Suppressor macrophage (primary cell): ENCODE measurements at places on chromosomes 12 and 14.

DNA sequence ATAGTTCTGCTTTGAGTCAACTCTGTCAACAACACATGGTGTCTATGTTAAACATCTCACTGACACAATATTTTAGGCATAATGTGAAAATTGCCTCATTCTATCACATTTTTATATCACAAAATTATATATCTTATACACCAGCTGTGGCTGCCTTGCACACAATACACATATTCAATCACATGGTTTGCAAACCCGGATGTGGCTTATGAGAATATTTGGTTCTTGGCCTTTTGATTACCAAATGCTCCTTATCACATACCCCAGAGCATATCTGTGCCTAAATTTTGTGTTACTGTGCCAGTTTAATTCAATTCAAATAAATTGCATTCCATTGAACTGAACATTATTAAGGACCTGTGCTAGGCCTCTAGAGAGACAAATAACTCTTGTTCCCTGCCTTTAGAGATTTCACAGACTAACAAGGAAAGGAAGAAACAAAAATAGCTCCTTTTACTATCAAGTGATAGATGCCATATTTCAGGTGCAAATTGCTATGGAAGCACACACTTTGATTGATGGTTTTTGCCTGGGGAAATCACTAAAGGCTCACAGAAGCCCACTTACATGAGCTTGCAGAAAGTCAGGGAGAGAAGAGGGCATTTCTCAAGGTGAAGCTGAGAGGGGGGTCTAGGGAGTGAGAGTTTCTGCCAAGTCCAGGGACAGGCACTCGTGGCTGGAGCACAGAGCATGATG is 63.4 kb downstream of the PPP1R36 start:
- no peak for DNase-seq

- DNase-seq, result peak; percentile 59
Measured at GRCh38 chr12:1277905-1278304, 286.9 kb downstream of the ERC1 start.

GRCh38 chr12:105848286-105848685 is 290.5 kb downstream of the NUAK1 start:
- DNase-seq, result no peak

GRCh38 chr14:92527721-92528120 is 14.1 kb downstream of the RIN3 start:
- no peak for DNase-seq

DNA sequence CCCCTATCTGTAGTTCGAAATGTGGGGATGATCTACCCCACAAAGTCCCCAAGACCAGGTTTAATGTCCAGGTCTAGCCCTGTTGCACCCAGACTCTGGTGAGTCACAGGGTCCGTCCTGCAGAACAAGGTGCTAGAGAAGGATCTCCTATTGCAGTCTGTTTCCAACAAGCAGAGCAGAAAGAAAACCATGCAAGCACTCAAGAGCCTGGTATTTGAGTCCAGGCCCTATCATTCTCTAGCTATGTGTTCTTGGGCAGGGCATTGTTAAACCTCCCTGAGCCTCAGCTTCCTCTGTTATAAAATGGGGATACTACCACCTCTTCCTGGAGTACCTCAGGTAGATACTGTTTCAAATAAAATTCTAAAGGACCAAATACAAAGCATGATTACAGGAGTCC is 24.4 kb downstream of the MAP3K9 start:
- no peak for DNase-seq

DNA sequence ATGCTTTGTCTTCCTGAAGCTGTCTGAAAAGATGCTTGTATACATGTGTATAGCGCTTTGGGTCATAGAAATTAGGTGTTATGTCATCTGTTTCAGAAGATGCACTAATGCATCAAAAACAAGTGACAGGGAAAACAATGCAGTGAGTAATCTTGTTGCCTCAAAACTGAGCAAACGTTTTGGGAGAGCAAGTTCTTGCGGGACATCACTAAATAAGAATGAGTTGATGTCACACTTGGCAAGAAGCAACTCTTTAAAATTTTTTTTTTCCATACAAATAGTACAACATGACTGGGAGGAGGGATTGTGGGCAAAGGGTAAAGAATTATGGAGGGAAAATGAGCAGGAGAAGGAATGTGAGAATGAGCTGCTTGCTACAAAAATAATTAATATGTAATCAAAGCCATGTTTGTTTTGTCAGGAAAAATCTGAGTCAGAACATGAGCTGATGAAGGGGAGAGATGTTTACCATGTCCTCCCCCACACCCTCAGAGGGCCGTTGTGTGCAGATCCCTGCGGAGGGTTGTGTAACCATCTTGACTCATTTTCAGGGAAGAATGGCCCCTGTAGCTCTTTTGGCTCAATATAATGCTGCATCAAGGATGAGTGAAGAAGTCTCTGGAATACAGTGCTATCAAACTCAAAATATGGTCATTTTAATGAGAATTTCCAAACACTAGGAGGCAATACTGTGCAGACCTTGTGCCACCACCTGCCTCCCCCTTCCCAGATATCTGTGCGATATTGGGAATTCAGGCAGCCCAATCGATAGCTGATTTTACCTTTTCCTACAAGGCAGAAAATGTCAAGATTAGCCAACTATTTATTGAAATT is 41.4 kb downstream of the BORCS5 start:
- peak; percentile 53 for DNase-seq

DNA sequence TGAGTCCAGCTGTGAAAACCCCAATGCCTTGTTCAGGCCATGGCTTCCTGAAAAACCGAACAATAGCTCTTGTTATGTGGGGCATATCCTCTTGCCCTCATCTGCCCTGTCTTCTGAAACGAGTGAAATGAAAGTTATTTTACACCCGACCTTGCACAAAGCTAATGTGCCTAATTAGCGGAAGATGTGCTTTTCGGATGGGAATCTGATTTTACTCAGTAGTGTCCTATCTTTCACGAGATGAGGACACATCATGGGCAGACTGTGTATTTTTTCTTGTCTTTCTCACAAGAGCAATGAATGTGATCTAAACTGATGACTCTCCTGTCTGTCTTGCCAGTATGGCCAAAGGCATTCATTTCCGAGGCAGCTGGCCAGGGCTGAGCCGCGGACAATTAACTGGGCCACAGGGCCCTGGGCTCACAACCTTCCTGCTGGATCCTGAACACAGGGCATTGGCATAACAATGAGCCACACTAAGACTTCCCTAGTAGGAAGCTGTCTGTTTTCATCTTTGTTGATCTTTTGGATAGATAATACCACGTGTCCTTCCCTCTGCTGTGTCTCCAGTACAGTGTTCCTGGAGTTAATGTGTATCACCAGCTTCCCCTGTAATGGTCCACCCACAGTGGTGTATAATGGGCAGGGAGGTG is 86.0 kb upstream of the HIF1A start:
- DNase-seq, result no peak

- DNase-seq, result no peak
Measured at GRCh38 chr12:91555436-91556415, 373.1 kb upstream of the DCN start.

- no peak for DNase-seq
Measured at GRCh38 chr12:51920046-51920445, 12.7 kb downstream of the ACVRL1 start.

DNA sequence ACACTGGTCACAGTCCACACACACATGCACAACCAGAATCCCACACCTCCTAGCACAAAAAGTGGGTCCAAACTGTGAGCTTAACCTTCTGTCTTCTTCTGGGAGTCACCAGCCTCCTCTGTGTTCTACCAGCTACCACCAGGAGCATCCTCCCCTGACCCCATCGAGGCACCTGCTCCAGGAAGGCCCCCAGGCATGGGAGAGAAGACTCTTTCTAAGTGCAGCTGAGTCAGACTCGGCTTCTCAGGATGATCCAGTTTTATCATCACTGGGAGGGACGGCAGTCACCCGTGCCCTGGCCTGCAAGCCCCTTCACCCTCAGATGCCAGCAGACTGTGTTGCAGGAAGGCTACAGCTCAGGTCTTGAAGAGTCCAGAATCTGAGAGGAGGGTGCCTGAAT is 7.9 kb upstream of the ENDOU start:
- DNase-seq, result no peak

DNA sequence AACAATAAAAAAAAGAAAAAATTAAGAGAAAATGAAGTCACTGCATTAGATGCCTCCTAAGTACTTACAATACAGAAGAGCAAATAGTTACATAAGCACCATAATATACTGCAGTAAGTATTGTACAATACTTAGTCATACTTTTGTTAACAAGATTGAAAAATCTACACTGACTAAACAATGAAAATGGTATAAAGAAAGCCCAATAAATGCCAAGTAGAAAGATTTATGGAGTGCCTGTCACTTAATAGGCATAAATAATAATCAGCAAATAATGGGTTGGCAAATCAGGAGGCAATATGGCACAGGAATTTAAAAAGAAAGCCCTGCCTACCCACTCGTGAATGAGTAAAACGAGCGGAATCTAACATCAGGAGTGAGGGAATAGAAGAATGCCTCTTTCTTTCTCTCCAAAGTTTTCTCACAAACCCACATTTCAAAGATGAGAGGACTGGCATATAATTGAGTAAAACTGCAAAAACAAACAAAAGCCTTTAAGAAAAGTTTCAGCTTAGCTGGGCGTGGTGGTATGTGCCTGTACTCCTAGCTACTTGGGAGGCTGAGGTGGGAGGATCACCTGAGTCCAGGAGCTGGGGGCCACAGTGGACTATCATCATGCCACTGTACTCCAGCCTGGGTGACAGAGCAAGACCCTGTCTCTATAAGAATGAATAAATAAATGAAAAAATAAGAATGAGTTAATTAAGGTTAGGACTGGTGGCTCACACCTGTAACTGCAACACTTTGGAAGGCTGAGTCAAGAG is 36.1 kb downstream of the CRY1 start:
- no peak for DNase-seq

- DNase-seq, result peak; percentile 73
Measured at GRCh38 chr12:110245369-110245772, 35.7 kb upstream of the ATP2A2 start.
